Stimulated activated CD4-positive, alpha-beta T cell treated with anti-CD3 and anti-CD28 coated beads, Interleukin-4, amount 100 ng/mL, for 1 hour (primary cell): ENCODE measurements at places on chromosomes 7 and 10.

- peak; percentile 37 for DNase-seq
These were observed 102.6 kb downstream of the SH3PXD2A start for GRCh38 chr10:103752680-103753248.

- no peak for DNase-seq
These were observed 76.6 kb downstream of the HDAC9 start for GRCh38 chr7:18572154-18572553.

DNA sequence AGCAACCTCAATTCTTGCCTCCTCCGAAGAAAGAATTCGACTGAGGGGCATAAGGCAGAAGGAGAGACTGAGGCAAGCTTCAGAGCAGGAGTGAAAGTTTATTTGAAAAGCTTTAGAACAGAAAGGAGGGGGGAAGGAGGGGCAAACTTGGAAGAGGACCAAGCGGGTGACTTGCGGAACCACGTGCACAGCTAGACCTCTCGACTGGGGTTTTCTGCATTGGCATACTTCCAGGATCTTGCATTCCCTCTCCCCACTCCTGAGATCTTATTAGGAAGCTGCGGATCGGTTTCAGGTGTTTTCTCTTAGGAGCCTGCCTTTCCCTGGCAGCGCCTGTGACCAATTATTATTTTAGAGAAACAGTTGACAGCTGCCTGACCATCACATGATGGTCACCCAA is 20.3 kb upstream of the CPXM2 start:
- DNase-seq: no peak

- peak; percentile 21 for DNase-seq
These were observed at the start of gene SP8 for GRCh38 chr7:20786779-20787659. SP8 (minus strand) TSS chr7:20786886; CDS start chr7:20786798, 88 bp downstream.

DNA sequence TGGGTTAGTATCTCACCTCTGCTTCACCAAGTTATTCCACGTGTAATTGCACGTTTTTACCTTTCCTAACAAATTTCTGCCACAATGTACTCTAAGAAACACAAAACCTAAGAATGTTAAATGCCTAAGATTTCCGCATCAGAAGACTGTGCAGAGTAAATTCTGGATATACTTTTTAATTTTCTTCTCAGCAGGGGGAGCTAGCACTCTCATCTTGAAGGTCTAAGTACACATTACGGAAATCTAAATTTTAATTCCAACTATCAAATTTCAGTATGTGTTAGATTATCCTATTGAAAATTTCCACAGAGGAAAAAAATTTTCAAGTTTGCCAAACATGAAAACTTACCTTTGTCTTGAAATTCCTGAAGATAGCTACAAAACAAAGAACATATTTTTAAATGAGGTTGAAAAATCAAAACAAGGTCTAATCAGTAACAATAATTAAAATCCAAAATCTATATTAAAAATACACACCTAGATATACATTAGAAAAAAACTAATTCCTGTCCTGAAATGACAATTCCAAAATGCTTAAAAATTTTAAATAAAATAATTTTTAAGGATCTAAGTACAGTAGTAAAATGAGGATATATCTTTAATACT is 10.5 kb downstream of the SKAP2 start:
- DNase-seq: no peak
